ENCODE measurements at places on chromosomes 5 and 9.

- DNase-seq = no peak
Measured at GRCh38 chr9:29389421-29389820, 1816.1 kb upstream of the C9orf72 start.

- DNase-seq = no peak
Measured at GRCh38 chr9:126070058-126070655, 256.5 kb upstream of the MVB12B start.

GRCh38 chr5:177309351-177310191 lies 2.1 kb downstream of the MXD3 start:
- DNase-seq = peak; percentile 80

- no peak for DNase-seq
Measured at GRCh38 chr5:57494104-57495098, 11.8 kb upstream of the ACTBL2 start.

- DNase-seq = no peak
Measured at GRCh38 chr9:122468735-122469134, 9.0 kb downstream of the OR1J1 start.

GRCh38 chr9:96423322-96423984 lies 5.3 kb upstream of the ZNF367 start:
- no peak for DNase-seq

- no peak for DNase-seq
Measured at GRCh38 chr9:108012886-108013665, 523.5 kb upstream of the KLF4 start.

DNA sequence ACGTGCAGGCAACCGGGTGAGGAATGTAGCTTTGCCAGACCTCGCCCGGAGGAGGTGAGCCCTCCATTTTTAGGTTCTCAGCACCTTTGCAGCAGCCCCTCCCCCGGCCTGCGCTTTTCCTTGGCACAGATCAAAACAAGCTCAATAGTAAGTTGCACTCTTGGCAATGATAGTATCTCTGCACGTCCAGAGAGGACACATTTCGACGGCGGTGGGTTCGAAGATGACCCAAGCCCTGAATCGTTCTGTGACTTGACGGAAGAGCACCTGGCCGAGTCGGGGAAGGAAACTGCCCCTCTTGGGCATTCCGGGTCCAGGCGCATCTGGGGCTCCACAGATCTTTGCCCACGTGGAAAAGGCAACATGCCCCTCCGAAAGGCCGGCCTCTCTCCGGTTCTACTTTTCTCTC lies 904 bp downstream of the GDNF start:
- no peak for DNase-seq

GRCh38 chr5:65625743-65626142 lies 916 bp downstream of the SHLD3 start:
- DNase-seq = no peak

DNA sequence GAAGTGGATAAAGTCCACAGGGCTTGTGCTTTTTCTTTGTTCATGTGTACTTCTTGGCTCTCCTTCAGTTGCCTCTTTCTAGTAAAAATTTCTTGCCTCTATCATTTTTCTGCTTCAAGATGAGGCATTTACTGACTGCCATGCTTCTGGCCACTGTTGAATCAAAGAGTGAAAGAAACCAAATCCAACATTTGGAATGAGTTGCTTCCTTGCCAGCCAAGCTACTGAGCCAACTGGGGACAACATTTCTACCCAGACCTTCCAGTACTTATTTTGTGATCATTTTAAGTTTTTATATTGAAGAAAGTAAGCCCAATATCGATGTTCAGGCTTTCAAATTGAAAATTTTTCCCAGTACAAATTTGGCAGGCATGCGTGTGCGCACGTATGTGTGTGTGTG lies 73.2 kb downstream of the SNCAIP start:
- no peak for DNase-seq

GRCh38 chr9:134525070-134525815 lies 116.4 kb upstream of the COL5A1 start:
- peak; percentile 59 for DNase-seq

GRCh38 chr5:171673328-171673727 lies 112.3 kb upstream of the SMIM23 start:
- no peak for DNase-seq

DNA sequence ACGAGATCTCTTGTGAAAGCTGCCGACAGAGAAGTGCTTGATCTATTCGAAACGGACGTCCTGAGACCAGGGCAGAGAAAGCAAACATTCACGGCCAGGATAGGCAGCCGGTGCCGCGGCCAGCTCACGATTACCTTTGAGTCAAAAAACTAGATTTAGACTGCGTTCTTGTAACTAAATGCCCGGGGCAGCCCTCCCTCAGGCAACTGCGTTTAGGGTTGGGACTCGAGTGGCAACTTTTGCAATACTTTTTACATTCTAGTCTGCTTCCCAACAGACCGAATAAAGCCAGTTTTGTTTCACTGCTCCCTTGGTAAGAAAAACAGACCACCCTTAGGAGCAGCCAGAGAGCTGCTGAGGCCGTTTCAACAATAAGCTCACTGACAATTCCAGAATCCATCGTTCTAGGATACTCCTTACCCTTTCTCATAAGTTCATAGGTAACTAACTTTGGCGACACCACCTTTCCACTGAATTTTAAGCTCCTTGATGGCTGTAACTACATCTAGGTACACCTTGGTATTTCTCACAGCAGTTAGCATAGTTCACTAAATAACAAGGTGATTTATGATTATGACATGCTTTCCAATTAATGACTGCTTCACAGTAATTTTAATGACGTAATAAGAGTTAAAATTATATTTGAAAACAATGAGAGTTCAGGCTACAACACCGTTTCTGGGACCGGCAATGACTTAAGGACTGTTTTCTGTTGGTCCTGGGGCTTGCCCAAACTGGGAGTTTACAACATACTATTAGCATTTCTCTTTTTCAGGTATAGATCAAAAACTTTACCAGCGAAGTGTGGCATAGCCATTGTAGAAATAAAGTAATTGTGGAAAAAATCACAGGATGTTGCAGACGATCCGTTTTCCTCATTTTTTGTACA lies 899 bp upstream of the RAPGEF6 start:
- no peak for DNase-seq

GRCh38 chr9:121362813-121363621 lies 7.0 kb downstream of the STOM start:
- no peak for DNase-seq

DNA sequence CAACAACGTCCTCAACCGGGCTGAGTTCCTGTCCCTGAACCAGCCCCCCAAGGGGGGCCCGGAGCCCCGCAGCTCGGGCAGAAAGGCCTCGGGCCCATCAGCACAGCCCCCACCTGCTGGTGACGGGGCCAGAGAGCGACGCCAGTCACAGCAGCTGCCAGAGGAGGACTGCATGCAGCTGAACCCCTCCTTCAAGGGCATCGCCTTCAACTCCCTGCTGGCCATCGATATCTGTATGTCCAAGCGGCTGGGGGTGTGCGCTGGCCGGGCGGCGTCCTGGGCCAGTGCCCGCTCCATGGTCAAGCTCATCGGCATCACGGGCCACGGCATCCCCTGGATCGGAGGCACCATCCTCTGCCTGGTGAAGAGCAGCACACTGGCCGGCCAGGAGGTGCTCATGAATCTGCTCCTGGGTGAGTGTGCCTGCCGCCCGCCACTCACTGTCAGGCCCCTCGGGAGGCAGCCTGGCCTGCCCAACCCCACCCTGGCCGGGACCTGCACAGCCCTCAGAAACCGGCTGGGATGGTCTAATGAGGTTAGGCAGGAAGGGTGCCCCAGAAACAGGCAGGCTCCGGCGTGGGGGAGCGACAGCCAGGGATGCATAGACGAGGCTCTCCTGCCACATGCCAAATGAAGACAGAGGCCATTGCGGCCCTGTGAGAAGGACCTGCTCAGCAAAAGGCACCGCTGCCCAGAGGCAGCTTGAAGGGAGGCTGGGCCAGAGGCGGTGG lies 678 bp downstream of the PLPP7 start:
- DNase-seq = no peak

DNA sequence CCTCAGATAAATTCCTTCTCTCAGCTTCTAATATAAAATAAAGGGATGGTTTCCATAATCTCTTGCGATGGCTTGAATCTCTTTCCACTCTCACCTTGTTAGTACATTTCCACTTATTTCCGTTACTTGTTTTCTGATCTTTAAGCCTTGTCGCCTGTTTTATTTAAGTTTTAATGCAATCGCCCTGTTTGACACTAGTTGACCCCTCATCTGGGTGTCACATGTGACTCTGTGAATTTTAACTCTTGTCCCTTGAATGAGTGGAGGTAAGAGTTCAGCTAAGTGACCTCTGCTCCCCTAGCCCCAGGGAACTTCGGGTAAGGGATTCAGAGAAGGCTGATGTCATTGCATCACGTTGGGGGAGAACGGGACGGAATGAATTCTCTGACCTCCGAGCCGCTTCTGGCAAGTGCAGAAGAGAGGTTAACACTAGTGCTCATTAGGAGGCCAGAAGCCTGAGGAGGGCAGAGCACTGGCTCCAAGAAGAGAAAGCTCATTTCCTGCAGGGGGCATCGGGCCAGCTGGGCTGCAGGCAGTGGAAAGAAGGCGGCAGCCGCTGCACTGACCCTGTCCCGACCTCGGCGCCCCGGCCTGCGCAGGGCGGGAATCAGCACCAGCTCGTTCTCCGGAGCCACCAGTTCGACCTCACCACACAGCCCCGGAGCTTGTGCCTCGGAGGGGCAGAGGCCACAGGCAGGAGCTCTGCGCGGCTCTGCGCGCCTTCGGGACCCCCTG lies 569 bp downstream of the HINT2 start:
- peak; percentile 88 for DNase-seq

- DNase-seq = no peak
Measured at GRCh38 chr5:74153255-74153790, 487.2 kb downstream of the ENC1 start.

All from Right ventricle myocardium inferior (tissue), 1 donor.